ENCODE measurements at places on chromosomes 11 and 22.

GRCh38 chr11:9681583-9682372 lies 17.9 kb downstream of the SWAP70 start:
- no peak for DNase-seq

DNA sequence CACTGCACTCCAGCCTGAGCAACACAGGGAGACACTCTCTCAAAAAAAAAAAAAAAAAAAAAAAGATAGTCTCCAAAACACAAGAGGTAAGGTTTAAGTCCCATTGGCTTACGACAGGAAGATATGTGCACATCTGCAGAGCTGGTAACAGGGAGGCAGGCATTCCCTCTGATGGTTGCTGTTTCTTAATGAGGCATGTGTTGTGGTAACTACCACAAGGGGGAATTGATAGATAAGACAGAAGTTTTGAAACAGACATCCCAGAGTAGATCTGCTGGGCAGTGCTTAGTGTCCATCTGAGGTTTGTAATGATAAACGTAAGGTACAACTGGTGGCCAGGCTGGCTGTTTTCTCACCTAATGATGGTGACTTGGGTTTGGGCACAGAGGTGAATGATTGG lies 4.7 kb downstream of the EIF1AD start:
- DNase-seq: no peak

DNA sequence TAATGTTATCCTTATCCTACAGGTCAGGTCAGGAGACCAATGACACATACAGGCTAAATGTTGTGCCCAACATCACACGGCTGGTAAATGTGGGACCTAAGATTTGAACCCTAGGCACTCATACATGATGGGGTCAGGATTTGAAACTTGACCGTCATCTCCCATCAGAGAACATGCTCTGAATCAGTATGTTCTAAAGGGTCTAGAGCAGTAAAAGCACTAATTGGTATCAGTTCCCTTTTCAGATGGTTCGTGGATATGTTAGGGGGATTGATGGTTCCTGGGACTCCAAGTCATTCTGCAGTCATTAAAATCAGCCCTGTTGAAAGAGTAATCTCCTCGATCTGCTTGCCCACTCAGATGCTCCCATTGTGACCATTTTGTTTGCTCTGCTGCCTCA lies 65.5 kb downstream of the BMAL1 start:
- no peak for DNase-seq

- DNase-seq: no peak
Observed at GRCh38 chr11:120224972-120225909, 14.4 kb downstream of the OAF start.

DNA sequence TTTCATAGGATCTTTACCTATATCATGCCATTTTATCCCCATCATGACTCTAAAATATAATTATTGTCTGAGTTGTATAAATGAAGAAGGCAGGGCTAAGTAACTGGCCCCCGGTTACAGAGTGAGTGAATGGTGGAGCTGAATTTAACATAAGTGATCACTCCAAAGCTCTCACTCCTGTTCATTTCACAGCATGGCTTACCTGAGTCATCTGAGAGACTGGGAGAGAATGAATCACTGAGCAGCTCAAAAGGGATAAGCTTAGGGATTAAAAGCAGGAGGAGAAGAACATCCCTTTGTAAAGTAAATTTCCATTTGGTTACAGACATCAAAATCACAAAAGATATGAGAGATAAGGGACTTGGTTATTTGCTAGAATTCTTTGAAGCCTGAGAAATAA lies 294.0 kb upstream of the CTSC start:
- DNase-seq: no peak

DNA sequence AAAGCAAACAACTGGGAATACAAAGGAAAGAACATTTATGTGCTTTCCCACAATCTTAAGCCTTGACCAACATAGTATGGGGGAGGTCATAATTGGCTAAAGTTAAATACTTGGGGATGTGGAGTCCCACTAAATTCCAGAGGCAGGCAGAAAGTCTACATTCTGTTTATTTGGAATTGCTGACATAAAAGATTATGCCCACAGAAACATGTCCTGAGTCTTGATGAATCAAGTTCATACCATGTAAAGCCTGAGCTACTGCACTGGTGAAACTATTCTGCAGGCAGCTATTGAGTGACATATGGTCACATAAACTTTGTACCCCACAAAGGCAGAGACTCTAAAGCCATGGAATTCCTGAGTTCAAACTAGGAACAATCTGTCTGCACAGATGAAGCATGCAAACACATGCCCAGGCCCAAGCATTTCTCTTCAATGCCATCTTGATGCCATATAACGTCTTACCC lies 69.9 kb upstream of the CHRM4 start:
- no peak for DNase-seq

DNA sequence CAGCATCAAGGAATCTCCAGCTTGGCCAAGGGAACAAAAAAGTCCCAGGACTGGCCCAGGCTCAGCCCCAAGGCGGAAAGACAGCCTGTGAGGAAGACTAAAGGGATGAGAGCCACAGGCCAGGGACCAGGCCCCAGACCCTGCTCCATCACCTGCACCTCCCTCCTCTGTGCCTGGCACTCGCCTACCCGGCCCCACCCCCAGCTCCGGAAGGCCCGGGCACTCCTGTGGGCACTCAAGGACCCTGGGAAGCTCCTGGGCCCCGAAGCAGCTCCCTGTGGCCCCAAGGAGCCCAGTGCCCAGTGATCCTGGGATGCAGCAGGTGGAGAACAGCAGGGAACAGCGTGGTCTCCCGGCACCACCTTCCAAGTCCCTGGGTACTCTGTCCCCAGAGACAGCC lies 18.2 kb downstream of the ELFN2 start:
- DNase-seq: no peak

- no peak for DNase-seq
Observed at GRCh38 chr11:114595571-114595970, at the start of gene NXPE4. Gene NXPE4, minus strand, starts transcription at chr11:114595786. Its CDS starts 1,027 bp downstream, at chr11:114594759.

- no peak for DNase-seq
Observed at GRCh38 chr22:45208993-45209838, 31.5 kb downstream of the KIAA0930 start.

GRCh38 chr11:76307396-76307795 lies 73.5 kb downstream of the THAP12 start:
- DNase-seq: no peak

All from GM20000 (cell line).